Naive thymus-derived CD4-positive, alpha-beta T cell (primary cell): ENCODE measurements at places on chromosomes 11 and 22. TPM values are rescaled to one million over a fixed set of nuclear protein-coding genes. Genes with fewer than 3 reads are reported as not detected.

DNA sequence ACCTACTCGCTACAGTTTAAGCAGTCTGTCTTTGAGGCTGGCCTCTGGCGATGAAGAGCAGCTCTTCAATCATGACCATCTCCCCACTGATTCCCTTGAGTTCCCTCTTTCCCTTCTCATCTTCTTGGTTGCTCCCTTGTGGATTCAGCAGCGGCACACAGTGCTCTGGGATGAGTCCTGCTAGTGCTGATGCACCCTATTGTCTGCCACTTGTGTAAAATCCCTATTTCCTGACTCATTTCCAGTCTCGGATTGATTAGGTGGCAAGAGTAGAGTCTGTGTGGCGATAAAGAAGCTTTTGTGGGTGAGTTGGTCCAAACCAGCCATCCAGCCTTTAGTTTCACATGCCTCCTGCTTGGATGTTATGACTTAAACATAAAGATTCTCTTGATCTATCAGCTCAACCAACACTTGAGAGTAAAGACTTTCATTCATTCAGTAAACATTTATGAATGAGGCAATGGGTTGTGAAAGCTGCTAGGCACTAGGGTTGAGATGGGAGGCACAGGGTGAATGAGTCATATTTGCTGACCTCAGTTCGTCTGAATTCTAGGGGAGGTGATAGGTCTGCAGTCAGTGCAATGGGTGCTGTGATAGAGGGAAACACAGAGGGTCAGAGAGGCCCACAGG lies 219.4 kb upstream of the RAG2 start:
- DNase-seq, result no peak
- H3K27me3 ChIP-seq, result no peaks in the 10 kb centered on the region
- H3K27ac ChIP-seq, result no peak overlapping the region
- H3K4me1 ChIP-seq, result no peaks in the 10 kb centered on the region
- no peaks in the 10 kb centered on the region for H3K36me3 ChIP-seq
- H3K4me3 ChIP-seq, result no peak overlapping the region

GRCh38 chr22:48021991-48022401 lies 1259.5 kb downstream of the TBC1D22A start:
- no peak overlapping the region for H3K27ac ChIP-seq
- H3K36me3 ChIP-seq, result no peaks in the 10 kb centered on the region
- no peaks in the 10 kb centered on the region for H3K27me3 ChIP-seq
- no peaks in the 10 kb centered on the region for H3K4me1 ChIP-seq
- DNase-seq, result no peak
- H3K4me3 ChIP-seq, result no peak overlapping the region

DNA sequence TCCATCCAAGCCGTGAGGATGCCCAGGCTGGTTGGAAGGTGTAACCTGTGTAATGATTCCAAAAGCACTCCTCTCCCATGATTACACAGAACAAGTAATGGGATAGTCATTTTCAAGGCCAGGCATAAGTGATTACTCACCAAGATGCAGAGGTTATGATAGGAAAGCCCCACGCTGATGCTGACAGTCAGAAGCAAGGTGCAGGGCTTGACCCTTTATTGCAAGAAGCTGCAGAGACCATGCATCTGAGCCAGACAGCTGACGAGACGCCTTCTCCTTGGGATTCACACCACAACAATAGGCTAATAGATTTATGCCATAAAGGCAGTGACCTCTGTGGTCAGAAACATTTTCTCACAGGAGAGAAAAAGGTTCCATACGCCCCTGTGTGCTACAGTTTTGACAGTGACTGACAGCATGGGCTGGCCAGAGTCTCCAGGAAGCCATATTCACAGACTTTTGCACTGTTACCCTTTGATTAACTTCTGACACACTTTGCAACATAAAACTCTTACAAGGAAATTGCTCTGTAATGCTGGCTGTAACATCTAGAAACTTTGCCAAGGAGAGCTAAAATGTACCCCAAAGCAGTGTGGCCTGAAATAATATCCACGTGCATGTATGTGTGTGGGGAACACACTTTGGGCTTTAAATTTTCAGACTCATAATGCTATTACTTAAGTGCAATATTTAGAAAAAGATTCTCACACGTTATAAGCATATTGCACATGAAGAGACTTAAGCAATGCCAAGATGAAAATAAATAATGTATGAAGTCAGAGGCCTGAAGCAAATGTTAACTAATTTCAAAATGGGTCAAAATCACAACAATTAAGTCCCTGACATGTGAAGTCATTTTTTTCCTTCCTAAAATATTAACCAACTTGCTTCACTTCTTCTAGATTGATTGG lies 1079.0 kb upstream of the TENM4 start:
- H3K27me3 ChIP-seq, result no peaks in the 10 kb centered on the region
- H3K4me1 ChIP-seq, result no peaks in the 10 kb centered on the region
- H3K4me3 ChIP-seq, result no peak overlapping the region
- DNase-seq, result no peak
- no peaks in the 10 kb centered on the region for H3K36me3 ChIP-seq

DNA sequence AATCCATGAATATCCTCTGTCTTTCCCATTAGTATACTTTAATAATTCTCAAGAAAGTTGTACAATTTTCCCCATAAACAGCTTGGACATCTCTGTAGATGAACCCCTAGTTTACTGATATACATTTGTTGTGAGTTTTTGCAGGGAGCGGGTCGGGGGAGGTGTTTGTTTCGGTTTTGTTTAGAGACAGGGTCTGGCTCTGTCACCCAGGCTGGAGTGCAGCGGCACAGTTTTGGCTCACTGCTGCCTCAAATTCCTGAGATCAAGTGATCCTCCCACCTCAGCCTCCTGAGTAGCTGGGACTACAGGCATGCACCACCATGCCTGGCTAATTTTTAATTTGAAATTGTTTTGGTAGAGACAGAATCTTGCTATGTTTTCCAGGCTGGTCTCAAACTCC lies 57.6 kb downstream of the IGLL5 start:
- no peak overlapping the region for H3K4me3 ChIP-seq
- no peak for DNase-seq
- H3K4me1 ChIP-seq, result no peaks in the 10 kb centered on the region

The PPFIA1 gene
- total RNA-seq, result 52.3 TPM

- no peak for DNase-seq
- no peaks in the 10 kb centered on the region for H3K27me3 ChIP-seq
- H3K27ac ChIP-seq, result no peak overlapping the region
- H3K36me3 ChIP-seq, result no peaks in the 10 kb centered on the region
- no peak overlapping the region for H3K4me3 ChIP-seq
Measured at GRCh38 chr22:26225207-26225606, 55.9 kb downstream of the SEZ6L start.

GRCh38 chr11:68714060-68714856 lies 29.9 kb downstream of the GAL start:
- H3K27me3 ChIP-seq, result no peaks in the 10 kb centered on the region
- no peaks in the 10 kb centered on the region for H3K4me1 ChIP-seq
- no peak for DNase-seq
- no peak overlapping the region for H3K27ac ChIP-seq

DNA sequence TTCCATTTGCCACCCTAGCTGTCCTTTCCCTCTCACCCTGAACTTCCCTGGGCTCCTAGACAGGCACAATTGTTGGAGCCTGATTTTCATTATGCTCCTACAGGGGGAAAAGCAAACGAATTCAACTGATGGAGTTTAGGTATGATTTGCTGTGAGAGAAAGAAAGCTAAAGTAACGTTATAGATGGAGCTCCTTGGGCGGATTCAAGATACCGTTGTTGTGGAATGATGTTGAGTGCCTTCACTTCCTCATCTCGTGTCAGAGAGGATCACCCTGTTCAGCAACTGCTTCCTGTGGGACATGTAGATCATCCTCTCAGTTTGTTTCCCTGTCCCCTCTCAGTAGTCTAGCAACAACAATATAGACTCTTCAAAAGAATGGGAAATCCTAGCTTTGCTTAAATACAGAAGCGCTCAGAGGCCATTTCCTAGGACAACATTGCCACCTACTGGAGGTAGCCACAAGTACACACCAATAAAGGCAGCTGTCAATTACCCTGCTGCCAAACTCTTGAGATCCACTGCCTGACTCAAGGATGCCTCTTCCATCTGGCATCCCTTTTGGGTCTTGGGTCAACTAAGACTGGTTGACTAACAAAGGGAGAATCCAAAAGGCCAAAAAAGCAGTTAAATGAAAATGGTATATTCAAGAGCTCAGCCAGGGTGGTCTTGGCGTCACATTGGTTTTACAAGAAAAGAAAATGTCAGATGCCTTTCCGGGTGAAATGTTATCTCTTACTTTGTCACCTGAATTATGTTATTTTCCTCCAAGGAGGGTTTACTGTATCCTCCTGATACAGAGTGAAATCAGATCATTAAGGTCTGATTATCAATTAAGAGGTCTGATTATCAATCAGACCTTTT lies 13.5 kb upstream of the DTX4 start:
- H3K27ac ChIP-seq, result no peak overlapping the region
- no peak overlapping the region for H3K4me3 ChIP-seq
- no peaks in the 10 kb centered on the region for H3K4me1 ChIP-seq
- DNase-seq, result peak; percentile 70

The OR56A1 gene
- not detected in 2 replicates for total RNA-seq

DNA sequence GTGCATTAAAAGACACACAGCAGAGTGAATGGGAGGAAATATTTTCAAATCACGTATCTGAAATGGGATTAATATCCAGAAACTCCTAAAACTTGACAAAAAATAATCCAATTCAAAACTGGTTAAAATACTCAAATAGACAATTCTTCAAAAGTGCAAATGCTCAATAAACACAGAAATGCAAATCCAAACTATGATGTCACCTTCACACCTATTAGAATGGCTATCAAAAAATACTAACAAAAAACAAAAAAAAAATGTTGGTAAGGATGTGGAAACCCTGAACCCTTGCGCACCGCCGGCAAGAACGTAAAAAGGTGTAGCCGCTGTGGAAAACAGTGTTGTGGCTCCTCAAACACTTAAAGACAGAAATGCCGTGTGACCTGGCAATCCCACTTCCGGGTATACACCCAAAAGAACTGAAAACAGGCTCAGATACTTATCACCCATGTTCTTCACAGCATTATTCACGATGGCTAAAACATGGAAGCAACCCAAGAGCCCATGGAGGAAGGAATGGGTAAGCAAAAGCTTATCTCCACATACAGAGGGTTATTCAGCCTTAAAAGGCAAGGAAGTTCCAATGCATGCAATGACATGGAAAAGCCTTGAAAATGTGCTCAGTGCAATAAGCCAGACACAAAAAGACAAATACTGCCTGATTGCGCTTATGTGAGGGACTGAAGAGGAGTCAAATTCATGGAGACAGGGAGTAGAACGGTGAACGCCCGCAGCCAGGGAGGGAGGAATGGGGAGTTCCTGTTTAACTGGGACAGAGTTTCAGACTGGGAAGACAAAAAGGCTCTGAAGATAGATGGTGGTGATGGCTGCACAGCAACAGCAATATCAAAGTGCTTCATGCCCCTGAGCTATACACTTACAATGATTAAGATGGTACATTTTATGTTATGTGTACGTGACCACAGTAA lies 19.6 kb downstream of the BRD1 start:
- H3K36me3 ChIP-seq, result no peaks in the 10 kb centered on the region
- H3K4me3 ChIP-seq, result no peak overlapping the region
- no peak for DNase-seq
- H3K27me3 ChIP-seq, result no peaks in the 10 kb centered on the region
- peak overlapping the region; percentile 43 for H3K27ac ChIP-seq

DNA sequence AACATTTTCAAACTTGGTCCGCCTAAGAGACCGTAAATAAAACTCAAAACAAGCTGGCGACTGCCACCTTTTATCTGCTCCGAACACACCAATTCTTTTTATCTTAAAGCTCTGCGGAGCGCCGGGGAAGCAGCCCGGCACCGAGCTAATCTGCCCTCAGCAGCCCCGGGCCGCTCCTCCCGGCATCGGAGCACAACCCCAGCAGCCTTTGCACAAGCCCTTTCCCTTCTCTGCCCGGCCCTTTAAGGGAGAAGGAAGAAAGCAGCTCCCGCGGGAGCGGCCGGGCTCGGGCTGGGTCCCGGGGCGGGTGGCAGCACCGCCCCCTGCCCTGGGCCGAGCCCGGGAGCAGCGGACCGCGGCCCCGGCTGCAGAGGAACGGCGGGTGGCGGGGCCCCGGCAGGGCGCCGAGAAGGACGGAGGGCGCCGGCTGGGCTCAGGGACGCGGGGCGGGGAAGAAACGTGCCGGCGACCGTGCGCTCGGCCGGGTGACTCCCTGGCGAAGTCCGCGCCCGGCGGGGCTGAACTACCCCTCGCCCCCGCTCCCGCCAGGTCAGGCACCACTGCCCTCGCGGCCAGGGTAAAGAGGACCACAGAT lies 133.6 kb upstream of the C11orf58 start:
- no peak overlapping the region for H3K27ac ChIP-seq
- H3K4me1 ChIP-seq, result peaks cover 12% of the 10 kb centered on the region
- no peak for DNase-seq

GRCh38 chr11:99098751-99099150 lies 78.0 kb downstream of the CNTN5 start:
- no peak for DNase-seq
- no peaks in the 10 kb centered on the region for H3K4me1 ChIP-seq
- no peaks in the 10 kb centered on the region for H3K36me3 ChIP-seq
- H3K4me3 ChIP-seq, result no peak overlapping the region

The NRXN2 gene
- total RNA-seq, result 0.07 and 0.23 TPM in 2 replicates

The NXPE2 gene
- not detected in 2 replicates for total RNA-seq

DNA sequence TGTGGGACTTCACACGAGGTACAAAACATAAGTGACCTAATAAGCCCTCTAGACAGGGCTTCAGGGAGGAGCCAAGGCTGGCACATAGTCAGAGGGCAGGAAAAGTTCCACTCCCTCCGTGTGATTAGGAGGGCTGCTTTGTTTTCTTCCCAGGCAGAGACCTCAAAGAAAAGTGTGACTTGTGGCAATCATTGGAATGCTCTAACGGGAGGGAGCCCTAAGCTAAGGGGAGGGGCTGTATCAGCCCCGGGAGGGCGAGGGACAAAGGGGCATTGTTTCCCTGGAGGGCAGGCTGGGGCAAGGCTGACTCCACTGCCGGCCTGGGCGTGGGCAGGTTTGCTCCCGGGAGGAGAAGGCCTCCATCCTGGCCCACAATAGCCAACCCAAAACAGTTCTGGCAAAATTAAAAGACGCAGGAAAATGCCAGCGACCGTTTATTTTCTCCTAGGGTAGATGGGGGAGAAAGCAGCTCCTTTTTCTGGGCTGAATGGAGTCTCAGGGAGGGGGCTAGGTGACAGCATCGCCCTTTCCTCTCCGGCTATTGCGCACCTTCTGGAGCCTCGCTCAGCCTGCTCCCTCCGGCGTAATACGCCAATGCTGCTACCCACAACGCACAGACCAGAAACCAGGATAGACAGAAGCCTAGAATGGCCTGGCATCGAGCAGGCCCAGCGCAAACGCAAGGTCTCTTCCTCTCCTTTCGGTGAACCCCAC lies 60.2 kb downstream of the ENDOD1 start:
- peak overlapping the region; percentile 91 for H3K4me3 ChIP-seq
- peaks cover 22% of the 10 kb centered on the region for H3K4me1 ChIP-seq
- H3K27ac ChIP-seq, result peak overlapping the region; percentile 75
- no peaks in the 10 kb centered on the region for H3K36me3 ChIP-seq

- H3K4me3 ChIP-seq, result no peak overlapping the region
- no peaks in the 10 kb centered on the region for H3K27me3 ChIP-seq
- H3K27ac ChIP-seq, result no peak overlapping the region
- no peaks in the 10 kb centered on the region for H3K36me3 ChIP-seq
- no peaks in the 10 kb centered on the region for H3K4me1 ChIP-seq
Measured at GRCh38 chr11:21501245-21501644, 691.6 kb upstream of the ANO5 start.

The P2RY2 gene
- total RNA-seq, result not detected in 2 replicates

- H3K4me3 ChIP-seq, result no peak overlapping the region
- no peaks in the 10 kb centered on the region for H3K27me3 ChIP-seq
- DNase-seq, result peak; percentile 42
Measured at GRCh38 chr11:86818462-86819192, 18.3 kb downstream of the PRSS23 start.

GRCh38 chr11:1006762-1007161 lies 29.8 kb downstream of the MUC6 start:
- no peak overlapping the region for H3K4me3 ChIP-seq
- DNase-seq, result no peak
- no peaks in the 10 kb centered on the region for H3K27me3 ChIP-seq
- H3K27ac ChIP-seq, result no peak overlapping the region
- H3K4me1 ChIP-seq, result no peaks in the 10 kb centered on the region
- H3K36me3 ChIP-seq, result peaks cover 28% of the 10 kb centered on the region

The SLC22A6 gene
- total RNA-seq, result not detected
